ENCODE measurements at places on chromosomes 7 and 10. TPM values are rescaled to one million over a fixed set of nuclear protein-coding genes. Genes with fewer than 3 reads are reported as not detected.

Gene FBXL13
- total RNA-seq: 3.1 TPM

Gene UCMA
- not detected for total RNA-seq

Gene AGR3
- not detected for total RNA-seq

Gene CDK1
- total RNA-seq: 191 TPM

Gene PSMA2
- total RNA-seq: 340 TPM

Gene ITIH5
- total RNA-seq: not detected

Gene IL15RA
- total RNA-seq: 6.4 TPM

Gene GJD4
- not detected for total RNA-seq

Gene STEAP1
- total RNA-seq: 24.9 TPM

Gene PIK3CG
- 1.5 TPM for total RNA-seq

Gene ZNF503
- 5.7 TPM for total RNA-seq

Gene RHEB
- 426 TPM for total RNA-seq

Gene SPDYE2
- total RNA-seq: not detected

Gene ERVW-1
- total RNA-seq: not detected

Gene NAT16
- total RNA-seq: not detected

Gene TEX36
- not detected for total RNA-seq

Gene GIMAP8
- total RNA-seq: not detected

Gene LRRC18
- total RNA-seq: not detected

Gene ZNF22
- 26.3 TPM for total RNA-seq

Gene TMEM229A
- total RNA-seq: not detected

Gene COBL
- total RNA-seq: 4.6 TPM

Gene LDB3
- total RNA-seq: 0.45 TPM

Gene RASSF4
- 0.57 TPM for total RNA-seq

Gene THSD7A
- 0.11 TPM for total RNA-seq

Gene LLCFC1
- not detected for total RNA-seq

Gene CCL24
- not detected for total RNA-seq

Gene FEZF1
- total RNA-seq: 0.69 TPM

Gene C10orf143
- total RNA-seq: 0.46 TPM

Gene MKX
- total RNA-seq: 0.39 TPM

Gene RAB19
- not detected for total RNA-seq

Gene TMEM273
- not detected for total RNA-seq

Gene SH2B2
- 2.2 TPM for total RNA-seq
